ENCODE measurements at places on chromosomes 5 and 9.

- DNase-seq: no peak
These were observed 1085.7 kb downstream of the TAF11L14 start for GRCh38 chr5:18720002-18720401.

GRCh38 chr5:177496070-177496726 is 1.2 kb downstream of the PDLIM7 start:
- no peak for DNase-seq

GRCh38 chr5:113367586-113367985 is 67.2 kb downstream of the TSSK1B start:
- DNase-seq: no peak

DNA sequence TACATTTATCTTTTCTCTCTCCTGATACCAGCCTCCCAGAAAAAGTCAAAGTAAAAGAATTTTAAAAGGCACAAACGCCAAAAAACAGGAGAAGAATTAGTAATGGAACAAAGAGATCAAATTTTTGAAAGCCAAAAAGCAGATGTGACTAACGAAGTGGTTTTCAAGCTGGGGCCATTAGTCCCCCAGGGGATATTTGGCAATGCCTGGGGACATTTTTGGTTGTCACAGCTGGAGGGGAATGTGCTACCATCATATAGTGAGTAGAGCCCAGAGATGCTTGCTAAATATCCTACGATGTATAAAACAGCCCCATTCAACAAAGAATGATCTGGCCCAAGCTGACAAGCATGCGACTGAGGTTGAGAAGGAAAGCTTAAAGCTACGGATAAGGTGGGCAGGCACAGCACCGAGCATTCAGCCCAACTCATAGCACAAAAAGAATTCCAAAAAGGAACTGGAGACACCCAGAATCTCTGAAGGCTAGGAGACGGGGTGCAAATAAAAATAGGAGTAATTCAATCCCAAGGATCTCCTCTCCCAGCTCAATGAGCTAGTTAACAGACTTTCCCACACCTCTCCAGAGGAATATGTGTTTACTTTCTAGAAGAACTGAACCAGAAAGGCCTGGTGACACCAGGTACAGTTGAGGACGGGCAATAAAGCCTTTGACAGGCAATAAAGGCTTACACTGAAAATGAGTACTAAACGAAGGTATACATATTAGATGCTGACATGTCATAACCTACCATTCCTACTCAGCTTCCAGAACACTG is 269.0 kb downstream of the DENND1A start:
- no peak for DNase-seq

GRCh38 chr9:87601176-87601575 is 103.5 kb downstream of the DAPK1 start:
- no peak for DNase-seq

GRCh38 chr9:127561491-127562278 is 50.4 kb upstream of the STXBP1 start:
- DNase-seq: no peak

Data from stimulated activated CD8-positive, alpha-beta memory T cell treated with anti-CD3 and anti-CD28 coated beads, Interleukin-4, amount 100 ng/mL, for 48 hours (primary cell).